ENCODE measurements at places on chromosomes 3 and 15.

DNA sequence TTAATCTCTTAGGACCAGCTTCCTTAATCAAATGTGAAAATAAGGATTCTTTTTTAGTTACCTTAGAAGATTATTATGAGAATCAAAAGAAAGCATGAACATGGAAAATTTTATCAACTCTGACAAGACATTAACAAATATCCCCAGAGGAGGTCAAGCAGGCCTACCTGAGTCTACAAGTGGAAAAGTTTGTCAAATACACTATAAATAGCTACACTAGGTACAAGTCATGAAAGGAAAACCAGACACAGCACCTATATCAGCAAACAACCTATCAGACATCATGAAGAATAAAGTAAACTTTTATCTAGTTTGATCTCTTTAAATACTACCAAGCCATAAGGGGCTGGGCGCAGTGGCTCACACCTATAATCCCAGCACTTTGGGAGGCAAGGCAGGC lies 126.1 kb downstream of the MAGI1 start:
- DNase-seq: no peak

DNA sequence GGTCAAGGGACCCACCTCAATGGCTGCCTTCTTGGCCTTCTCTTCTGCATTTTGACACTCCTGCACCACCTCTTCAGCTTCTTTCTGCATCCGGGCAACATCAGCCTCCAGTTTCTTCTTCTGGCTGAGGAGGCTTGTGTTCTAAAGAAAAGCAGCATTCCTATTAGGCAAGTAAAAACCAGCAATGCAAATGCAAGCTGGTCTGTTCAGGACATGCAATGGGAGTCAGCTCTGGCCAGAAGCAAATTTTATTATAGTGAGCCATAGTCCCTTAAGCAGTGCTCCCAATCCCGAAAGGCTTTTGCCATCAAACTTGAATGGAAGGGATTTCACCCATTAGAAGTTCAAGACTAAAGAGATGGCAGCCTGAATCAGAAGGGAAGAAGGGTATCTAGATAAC lies 97.7 kb downstream of the HHLA2 start:
- no peak for DNase-seq

- DNase-seq: no peak
Observed at GRCh38 chr3:126367316-126367805, 10.2 kb upstream of the KLF15 start.

DNA sequence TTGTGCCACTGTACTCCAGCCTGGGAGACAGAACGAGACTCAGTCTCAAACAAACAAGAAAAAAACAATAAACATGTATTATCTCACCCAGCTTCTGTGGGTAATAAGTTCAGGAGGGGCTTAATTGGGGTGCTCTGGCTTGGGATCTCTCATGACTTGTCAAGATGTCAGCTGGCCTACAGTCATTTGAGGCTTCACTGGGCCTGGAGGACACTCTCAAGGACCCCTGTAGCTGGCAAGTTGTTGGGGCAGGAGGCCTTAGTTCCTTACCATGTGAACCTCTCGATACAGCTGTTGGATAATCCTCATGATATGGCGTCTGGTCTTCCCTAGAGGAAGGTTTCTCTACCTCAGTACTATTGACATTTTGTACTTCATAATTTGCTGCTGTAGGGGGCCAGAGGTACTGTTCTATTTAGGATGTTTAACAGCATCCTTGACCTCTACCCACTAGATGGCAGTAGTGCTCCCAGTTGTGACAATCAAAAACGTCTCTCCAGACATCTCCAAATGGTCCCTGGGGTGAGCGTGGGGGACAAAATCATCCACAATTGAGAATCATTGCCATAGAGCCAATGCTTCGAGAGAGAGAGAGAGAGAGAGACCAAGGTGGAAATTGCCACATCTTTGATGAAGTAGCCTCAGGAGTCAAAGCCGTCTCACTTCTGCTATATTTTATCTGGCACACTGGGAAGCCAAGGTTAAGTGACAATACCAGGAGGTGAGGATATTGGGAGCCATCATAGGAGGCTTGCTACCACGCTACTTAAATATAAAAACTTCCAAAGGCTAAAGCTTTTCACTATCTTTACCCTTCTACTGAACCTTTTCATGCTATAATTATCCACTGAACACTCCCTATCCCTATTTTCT lies 23.9 kb upstream of the SLTM start:
- DNase-seq: no peak

GRCh38 chr3:155416500-155417118 lies 123.1 kb upstream of the STRIT1 start:
- DNase-seq: no peak

DNA sequence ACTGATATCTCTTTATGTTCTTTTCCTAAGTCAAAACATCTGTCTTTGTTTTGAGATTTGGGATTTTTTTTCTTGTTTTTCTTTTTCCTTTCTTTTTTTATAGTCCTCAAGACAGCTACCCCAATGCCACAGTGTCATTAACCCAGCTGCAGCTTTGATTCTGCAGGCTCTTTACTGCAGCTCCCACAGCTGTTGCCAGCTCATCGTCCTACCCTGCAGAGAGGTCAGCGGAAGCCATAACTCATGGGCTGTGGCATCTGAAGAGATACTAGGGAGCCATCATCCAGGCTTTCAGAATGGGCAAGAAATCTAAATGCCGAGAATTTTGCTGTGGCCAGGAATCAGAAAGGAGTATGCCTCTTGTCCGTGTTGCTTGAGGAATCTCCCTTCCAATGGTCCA lies 44.3 kb upstream of the SLC24A5 start:
- DNase-seq: no peak

DNA sequence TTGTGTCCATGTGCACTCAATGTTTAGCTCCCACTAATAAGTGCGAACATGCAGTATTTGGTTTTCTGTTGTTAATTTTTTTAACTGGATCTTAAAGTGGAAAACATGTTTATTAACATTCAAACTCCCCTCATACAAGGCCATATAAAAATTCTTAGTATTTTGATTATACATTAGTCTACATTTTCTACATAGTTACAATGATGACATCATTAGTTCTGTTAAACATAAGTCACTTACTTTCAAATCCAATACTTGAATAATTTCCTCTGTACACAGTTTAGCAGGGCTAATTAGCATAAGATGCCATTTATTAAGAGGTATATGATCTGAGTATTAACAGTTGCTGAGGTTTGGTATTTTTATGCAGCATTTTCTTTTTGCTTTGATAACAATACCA lies 91.3 kb upstream of the CCDC39 start:
- no peak for DNase-seq

DNA sequence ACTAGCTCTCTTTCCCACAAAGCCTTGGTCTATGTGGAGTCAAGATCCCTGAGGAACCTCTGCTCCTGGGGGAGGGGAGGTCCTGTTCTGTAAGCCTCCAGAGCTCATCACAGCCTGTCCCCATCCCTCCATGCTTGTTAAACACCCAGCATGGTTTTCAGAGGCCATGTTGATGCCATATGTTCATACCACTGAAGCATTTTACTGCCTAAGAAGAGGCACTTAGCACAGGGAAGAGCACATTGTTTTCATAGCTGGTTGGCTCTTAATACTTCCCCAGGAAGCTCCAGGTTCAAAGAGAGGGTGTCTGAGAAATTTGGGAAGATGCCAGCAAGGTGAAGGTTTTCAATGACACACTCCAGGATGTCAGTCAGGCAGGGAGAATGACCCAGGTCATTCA lies 25.6 kb downstream of the CPNE4 start:
- DNase-seq: no peak

DNA sequence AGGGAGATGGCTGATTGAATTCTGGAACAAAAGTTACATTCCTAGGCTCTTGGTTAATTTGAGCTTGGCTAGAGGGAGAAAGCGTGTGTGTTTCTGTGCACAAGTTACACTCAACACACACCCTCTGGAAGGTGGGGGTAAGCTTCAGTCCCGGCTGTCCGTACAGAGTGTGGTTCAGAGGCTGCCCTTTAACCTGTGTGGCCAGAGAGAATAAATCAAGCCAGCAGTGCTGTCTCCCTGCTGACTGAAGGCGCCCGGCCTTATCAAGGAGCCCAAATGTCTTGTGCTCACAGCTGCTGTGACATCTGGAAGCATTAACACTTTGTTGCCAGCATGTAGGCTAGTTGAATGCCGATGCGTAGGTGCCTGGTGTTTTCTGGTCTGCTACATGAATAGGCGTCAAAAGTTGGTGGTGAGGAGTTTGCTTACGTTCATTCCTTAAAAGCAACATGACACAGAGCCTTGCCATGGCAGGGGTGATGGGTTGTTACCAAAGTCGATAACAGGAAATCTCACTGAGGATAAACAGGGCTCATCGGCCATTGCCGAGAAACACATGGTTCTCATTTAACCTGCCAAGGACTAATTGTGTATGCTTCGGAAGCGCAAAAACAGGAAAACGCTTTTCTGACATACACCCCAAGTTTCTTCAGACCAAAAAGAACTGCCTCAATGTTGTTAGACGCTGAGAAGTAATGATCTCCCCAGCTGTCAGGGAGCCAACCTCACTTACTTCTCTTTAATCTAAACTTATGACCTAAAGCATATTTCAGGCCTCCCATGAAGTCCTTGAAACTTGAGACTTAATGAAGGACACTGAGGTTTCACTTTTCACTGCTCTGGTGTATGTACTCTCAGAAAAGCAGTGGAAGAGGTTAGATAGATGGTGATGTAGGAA lies 95.8 kb upstream of the CTDSPL start:
- DNase-seq: no peak

DNA sequence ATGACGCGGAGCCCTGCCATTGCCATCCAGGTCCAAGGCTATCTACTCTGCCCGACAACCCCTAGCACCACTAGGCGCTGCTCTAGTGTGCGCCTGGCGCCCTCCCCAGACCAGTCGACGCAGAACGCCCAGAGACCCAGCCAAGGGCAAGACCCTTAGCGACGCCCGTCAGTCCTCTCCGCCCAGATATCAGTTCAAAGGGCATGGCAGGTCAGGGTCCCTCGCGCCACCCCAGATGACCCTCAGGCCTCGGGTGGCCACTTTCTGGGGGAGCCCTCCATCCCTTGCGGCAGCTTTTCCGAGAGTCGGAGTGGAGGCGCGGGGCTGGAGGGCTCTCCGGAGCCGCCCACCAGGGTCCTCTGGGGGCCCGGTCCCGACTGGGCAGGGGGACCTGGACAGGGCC lies 371 bp upstream of the CLSTN2 start:
- DNase-seq: peak; percentile 72

DNA sequence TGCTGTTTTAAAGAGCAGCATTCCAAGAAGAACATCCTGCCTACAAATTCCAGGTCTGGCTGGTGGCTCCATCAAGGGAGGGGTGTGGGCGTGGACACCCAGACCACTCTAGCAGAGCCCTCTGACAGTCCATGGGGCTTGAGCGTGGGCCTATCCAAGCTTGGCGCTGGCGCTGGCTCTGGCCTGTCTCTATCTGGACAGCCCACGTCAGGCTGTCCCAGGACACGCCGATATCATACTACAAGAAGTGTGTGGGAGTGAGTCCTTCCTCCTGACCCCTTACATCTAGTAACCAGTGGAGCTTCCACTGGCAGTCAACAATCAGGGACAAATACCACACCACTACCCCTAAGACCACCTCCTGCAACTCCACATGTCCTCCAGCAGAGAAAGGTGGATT lies 17.1 kb upstream of the DUSP7 start:
- DNase-seq: no peak

GRCh38 chr3:20072422-20072821 lies 32.2 kb downstream of the KAT2B start:
- no peak for DNase-seq

GRCh38 chr3:21654241-21654640 lies 96.8 kb downstream of the ZNF385D start:
- no peak for DNase-seq

GRCh38 chr15:53681056-53681455 lies 78.4 kb downstream of the WDR72 start:
- DNase-seq: no peak

- no peak for DNase-seq
Observed at GRCh38 chr3:133629146-133629545, 32.6 kb downstream of the TOPBP1 start.

GRCh38 chr3:16052964-16053363 lies 121.5 kb upstream of the GALNT15 start:
- DNase-seq: no peak

DNA sequence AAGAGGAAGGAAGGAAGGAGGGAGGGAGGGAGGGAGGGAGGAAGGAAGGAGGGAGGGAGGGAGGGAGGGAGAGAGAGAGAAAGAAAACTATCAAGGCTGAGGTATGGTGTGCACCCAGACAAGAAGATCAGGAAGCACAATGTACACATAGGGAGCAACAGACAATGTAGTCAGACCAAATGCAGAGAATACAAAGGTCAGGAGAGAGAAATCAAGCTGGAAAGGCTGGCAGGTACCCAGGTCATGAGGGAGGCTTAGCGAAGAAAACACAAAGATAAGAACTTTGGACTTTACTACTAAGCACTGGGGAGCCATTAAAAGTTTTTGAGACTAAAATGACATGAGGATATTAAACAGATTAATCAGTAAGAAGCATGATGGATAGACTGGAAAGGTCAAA lies 176.0 kb upstream of the TMCO5A start:
- DNase-seq: no peak

GRCh38 chr3:66017591-66017990 lies 21.1 kb downstream of the MAGI1 start:
- DNase-seq: no peak

GRCh38 chr3:138426211-138426610 lies 8.2 kb upstream of the ESYT3 start:
- no peak for DNase-seq

GRCh38 chr15:45583731-45584639 lies 3.2 kb upstream of the BLOC1S6 start:
- DNase-seq: no peak

- no peak for DNase-seq
Observed at GRCh38 chr3:148158210-148158609, 539.5 kb upstream of the AGTR1 start.

GRCh38 chr3:101784855-101785613 lies 6.0 kb downstream of the NXPE3 start:
- no peak for DNase-seq

GRCh38 chr15:67783303-67783702 lies 42.0 kb upstream of the SKOR1 start:
- no peak for DNase-seq

DNA sequence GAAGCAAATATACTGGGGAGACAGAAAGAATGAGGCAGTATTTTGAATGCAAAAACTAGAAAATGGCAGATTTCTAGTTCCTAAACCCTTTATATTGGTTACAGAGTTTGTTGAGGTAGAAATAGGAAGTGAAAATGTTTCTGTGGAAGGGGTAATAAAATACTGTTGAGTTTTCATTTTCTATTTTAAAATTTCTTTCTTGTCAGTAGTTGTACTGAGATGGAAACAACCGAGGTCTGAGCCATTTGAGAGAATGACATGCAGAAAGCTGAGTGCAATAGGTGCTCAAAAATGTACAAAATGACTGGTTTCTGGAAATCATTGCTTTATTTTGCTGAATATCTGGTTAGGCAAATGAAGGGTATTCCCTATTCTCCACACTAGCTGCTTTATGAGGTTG lies 361.4 kb downstream of the CHL1 start:
- DNase-seq: no peak

- no peak for DNase-seq
Observed at GRCh38 chr3:124007186-124007585, 15.3 kb upstream of the ROPN1 start.

Measured in type B pancreatic cell (in vitro differentiated cells).